ENCODE measurements at places on chromosomes 2 and 18.

- peak; percentile 12 for DNase-seq
These were observed 272.5 kb upstream of the KCNJ3 start for GRCh38 chr2:154425994-154426393.

- no peak for DNase-seq
These were observed 641.7 kb upstream of the ZEB2 start for GRCh38 chr2:145161656-145162055.

DNA sequence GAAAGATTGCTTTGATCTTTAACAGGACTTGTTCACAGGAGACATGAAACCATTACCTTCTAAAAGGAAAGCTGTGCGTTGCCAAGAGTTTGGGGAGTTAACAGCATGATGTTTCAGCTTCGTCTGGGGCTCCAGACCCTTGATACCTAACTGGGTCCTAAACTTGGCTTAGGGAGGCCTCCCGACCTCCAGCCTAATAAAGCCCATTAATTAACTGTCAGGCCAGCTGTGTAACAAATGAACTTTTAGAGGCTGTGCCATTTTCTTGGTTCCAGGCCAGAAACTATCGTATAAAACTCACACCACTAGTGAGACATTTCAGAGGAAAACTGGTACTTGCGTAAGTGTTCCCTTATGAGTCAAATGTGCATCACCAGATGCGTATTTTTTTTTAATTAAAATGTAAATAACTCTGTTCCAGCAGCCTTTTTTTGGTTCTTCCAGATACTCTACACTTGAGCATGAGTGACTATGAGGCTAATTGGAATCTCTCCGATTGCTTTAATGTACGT is 236.5 kb downstream of the BCL2 start:
- DNase-seq, result peak; percentile 87

DNA sequence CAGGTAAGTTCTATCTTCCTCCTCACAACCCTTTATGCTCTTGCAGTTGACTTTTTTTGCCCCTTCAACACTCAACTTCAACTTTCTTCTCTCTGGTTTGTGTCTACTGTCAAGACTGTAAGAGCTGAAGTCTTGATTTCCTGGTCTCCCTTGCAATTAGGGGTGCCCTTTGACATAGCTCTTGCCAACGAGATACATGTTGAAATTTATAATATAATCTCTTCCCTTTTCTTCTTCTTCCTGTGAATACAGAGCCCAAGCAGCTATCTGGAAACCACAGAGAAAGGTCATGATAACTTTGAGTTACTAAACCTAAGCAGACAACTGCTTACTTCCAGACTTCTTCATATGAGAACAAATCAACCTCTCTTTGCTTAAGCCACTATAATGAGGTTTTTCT is 163.5 kb downstream of the MC4R start:
- DNase-seq, result no peak

DNA sequence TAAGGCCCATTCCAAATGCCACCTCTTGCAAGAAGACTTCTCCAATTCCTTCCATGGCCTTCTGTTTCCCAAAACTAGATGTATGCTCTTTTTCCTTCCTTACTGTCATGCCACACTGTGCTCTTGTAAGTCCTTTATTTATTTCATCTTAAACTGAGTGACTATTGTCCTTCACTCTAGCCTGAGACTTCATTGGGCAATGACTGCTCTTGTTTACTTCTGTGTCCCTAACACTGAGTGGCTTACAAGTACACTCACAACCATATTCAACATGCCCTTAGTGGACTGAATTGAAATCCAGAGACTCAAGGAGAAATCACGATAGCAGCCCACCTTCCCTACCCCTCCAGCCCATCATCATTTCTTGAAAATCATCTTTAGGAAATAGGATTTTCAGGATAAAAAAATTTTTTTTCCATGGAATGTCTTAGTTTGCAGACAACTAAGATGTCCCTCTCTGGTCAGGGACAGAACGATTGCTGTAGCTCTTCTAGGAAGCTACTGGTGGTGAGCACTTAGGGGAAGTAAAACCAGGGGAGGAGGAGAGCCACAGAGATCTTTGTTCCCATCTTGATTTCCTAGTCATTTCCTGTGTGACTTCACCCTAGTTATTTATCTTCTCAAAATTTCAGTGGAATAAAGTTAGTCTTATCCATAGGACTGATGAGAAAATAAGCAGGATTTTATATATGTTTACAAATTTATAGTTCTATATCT is 80.7 kb downstream of the CYRIA start:
- no peak for DNase-seq

GRCh38 chr2:100291152-100291970 is 30.9 kb downstream of the LONRF2 start:
- peak; percentile 93 for DNase-seq

- DNase-seq, result no peak
These were observed 176.1 kb downstream of the VAPA start for GRCh38 chr18:10089881-10090280.

GRCh38 chr2:239471011-239471792 is 70.4 kb upstream of the HDAC4 start:
- DNase-seq, result no peak

DNA sequence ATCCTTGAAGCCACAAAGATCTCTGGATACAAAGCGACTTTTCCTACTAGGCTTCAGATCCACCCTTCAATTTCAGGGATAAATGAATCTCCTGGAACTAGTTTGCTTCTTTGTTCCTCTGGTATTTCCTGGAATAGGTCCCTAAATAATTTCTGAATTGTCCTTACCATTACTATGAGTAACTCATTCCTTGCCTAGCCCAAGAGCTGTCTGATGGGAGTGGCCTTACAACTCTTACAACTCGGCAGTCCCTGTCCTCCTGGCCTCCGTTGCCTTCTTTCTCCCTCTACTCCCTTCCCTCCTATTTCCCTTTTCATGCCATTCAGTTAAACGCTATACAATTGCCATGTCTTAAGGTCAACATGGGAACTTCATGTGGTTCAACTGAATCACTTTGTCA is 98.2 kb upstream of the FHL2 start:
- DNase-seq, result no peak

GRCh38 chr2:101047075-101047766 is 45.1 kb downstream of the RPL31 start:
- no peak for DNase-seq

- DNase-seq, result no peak
These were observed 112.9 kb downstream of the CDK15 start for GRCh38 chr2:201919308-201919634.

- no peak for DNase-seq
These were observed 153.3 kb upstream of the ITGA6 start for GRCh38 chr2:172273910-172274571.

- DNase-seq, result no peak
These were observed 153.5 kb downstream of the PRPF40A start for GRCh38 chr2:152563764-152564163.

GRCh38 chr2:190875891-190876290 is 4.7 kb upstream of the GLS start:
- no peak for DNase-seq

DNA sequence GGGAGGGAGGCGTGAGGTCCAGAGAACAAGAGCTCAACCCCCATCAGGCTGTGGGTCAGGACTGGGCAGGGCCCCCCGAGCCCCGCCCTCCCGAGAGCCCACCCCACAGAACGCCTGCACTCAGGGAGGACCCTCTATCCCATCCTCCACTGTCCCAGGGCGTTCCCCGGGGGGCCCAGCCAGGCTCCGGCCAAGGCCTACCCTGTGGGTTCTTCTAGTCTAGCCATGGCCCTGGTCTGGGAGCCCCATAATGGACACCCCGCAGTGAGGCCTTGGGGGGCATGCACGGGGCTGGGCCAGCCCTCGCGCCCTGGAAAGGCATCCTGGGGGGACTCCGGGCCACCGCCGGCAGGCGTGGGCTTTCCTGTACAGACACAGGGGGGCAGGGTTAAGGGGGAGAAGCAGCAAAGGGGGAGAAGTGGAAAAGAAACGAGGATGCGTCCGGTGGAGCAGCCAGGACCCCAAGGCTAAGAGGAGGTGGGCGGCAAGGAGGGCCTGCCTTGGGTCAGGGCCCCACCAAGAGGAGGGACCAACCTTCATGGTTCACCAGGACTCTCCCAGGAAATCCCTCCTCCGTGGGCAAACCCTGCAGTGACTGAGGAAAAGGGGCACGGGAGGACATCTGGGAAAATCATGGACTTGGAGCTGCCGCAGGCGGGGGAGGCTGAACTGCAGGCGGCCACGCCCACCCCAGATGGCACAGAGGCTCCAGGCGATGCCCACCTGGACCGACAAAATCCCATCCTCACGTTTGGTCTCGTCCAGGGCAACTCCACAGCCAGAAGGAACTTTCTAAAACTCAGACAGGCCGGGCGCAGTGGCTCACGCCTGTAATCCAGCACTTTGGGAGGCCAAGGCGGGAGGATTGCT is 2.7 kb upstream of the CROCC2 start:
- DNase-seq, result no peak

DNA sequence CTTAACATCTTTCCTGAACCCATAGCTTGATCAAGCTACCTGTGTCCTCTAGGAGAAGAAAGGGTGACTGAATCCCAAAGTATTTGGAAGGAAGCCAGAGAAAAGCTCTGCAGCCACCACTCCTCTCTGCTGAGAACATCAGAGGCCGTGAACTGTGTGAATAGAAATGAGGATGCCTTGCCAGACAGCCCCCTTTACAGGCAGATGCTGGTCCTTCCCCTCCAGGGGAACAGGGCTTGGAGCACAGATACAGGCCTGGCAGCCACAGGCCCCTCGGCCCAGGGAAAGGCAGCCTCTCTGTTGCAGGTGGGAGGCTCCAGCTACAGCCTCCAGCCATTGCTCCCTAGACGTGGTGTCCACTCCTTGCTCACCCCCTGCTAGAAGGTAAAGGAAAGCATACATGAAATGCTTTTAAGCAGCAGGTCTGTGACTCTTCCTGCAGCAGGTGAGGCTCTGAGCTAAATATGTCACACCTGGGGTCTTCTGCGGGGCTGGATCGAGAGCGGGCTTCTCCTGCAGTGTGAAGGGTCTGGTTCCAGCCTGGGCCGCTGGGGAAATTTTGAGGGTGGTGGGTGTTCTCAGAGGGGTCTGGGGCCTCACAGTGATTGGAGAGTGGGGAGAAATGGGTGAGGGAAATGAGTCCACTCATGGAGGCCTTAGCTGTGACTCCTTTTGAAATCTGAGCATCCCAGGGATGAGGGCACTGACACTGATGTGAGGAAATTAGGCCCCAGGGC is 234.0 kb downstream of the KLHL29 start:
- no peak for DNase-seq

DNA sequence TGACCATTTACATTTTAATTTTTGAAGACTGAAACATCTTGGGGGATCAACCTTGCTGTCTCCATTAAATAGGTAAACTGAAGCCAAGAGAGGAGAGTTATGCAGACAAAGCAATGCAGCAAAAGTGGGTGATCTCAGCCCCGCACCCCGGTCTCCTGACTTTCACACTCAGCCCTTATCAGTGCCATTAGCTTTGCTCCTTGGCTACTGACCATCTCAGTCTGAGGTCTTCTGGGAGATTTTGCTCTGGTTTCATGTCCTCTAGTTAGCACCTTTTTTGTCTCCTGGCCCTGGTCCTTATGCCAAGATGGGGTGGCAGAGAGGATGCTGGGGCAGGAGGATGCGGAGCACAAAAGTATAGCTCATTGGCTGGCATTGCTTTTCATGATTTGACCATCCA is 61.4 kb downstream of the SETBP1 start:
- DNase-seq, result no peak

DNA sequence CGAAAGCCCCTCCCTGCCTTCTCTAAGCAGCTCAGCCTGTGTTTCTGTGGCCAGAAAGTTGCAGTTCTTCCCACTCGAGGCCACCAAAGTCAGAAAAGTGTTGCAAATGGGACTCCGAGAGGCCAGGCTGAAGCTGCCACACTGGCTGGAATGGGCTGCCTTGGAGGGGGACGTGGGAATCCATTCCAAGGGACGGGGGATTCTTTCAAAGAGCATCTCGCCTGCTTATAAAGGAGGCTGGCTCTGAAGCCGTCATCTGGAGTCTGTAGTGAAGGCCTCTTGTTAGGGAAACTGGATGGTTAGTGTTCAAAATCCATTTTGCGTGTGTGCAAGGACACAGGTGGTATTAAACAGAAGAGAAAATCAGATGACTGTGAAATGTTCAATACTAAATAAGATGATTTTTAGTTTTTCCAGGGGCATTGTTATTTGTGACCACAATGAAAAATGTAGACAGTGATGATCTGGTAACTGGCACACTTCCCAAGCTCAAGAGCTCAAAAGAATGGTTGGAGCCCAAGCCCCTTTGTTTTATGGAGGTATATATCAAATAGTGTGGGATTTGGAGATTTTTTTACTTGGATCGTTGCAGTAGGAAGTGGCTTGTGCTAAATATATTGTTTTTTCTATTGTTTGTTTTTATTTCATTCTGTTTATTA is 782 bp downstream of the FAM228B start:
- DNase-seq, result peak; percentile 38

GRCh38 chr2:42196403-42197267 is 27.5 kb downstream of the EML4 start:
- DNase-seq, result no peak

All from uterus (tissue), 4 donors.